Sciatic nerve (tissue), 2 donors: ENCODE measurements at places on chromosomes 11 and 22. TPM values are rescaled to one million over a fixed set of nuclear protein-coding genes. Genes with fewer than 3 reads are reported as not detected.

DNA sequence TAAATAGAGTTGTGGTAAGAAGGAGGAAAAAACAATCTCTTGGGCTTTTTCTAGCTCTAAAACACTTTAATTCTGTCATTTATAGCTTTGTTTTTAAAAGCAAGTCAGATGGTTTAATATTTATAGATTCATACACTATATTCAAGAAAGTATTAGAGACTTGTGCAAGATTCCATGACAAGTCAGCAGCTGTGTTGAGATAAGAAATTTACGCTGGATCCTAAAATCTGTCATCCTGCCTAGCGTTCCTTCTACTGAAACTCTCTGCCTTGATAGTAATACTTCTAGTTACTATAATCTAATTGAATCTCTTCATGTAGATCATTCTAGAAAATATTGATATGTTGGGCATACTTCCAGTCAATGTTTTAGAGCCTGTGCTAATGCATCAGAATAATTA lies 721.8 kb downstream of the CNTN5 start:
- no peak for DNase-seq

- DNase-seq: no peak
Observed at GRCh38 chr11:46701078-46701654, 335 bp downstream of the ZNF408 start.

DNA sequence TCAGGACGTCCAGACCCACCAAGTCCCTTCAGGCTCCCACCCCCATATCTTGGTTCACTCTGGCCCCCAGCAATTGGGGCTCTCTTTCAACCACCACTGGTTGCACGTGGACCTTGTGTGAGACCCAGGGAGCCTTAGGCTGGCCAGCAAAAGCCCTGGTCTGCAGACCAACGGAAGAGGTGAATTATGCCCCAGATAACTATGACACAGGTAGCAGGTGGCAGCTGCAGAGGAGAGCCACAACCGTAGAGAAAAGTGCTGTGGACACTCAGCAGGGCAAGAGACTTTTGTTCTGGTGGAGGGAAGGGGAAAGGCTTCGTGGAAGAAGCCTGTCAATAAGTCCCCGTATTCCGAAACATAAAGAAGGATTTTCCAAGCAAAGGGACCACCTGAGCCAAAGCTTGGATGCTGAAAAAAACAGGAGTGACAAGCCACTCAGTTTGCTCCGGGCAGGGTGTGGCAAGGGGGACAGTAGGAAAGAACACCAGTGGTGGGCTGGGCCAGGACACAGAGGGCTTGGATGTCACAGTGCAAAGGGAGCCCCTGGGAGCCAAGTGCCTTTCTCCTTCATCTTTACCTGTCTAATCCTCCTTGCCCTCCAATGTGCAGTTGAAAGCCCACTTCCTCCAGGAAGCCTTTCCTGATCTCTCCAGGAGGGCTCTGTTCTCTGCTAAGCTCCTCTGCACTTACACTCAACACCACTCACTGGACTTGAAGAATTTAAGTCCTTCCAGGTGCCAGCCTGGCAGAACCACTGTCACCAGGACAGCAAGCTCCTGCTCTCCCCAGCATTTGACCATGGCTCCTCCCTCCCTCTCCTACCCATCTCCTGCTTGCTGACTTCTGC lies 264.7 kb downstream of the BUD13 start:
- no peak for DNase-seq

GRCh38 chr11:35145271-35145670 lies 6.3 kb downstream of the CD44 start:
- DNase-seq: no peak

DNA sequence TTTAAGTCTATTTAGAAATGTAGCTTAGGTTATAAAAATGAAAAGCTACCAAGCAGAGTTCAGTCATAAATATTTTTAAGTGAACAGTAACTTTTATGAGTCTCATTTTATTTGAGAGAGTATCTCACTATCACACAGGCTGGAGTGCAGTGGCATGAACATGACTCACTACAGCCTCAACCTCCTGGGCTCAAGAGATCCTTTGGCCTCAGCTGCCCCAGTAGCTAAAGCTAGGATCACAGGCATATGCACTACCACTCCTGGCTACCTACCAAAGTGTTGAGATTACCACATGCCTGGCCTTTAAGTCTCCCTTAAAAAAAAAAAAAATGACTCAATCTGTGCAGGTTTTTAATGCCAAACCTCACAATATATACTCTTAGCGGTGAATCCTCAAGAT lies 34.7 kb upstream of the CLNS1A start:
- no peak for DNase-seq

GRCh38 chr22:43862074-43862881 lies at the start of gene SULT4A1:
Gene SULT4A1 (minus strand): TSS chr22:43862513. CDS start chr22:43862382, 131 bp downstream.
- peak; percentile 52 for DNase-seq

- no peak for DNase-seq
Observed at GRCh38 chr11:130404727-130405126, 23.7 kb downstream of the ADAMTS8 start.

The DDTL gene
- total RNA-seq: 4.0 TPM

The B3GAT1 gene
- total RNA-seq: 23.3 TPM

The SCARF2 gene
- 30.6 TPM for total RNA-seq
